LNCaP clone FGC (cell line): ENCODE measurements at places on chromosomes 3 and 15.

DNA sequence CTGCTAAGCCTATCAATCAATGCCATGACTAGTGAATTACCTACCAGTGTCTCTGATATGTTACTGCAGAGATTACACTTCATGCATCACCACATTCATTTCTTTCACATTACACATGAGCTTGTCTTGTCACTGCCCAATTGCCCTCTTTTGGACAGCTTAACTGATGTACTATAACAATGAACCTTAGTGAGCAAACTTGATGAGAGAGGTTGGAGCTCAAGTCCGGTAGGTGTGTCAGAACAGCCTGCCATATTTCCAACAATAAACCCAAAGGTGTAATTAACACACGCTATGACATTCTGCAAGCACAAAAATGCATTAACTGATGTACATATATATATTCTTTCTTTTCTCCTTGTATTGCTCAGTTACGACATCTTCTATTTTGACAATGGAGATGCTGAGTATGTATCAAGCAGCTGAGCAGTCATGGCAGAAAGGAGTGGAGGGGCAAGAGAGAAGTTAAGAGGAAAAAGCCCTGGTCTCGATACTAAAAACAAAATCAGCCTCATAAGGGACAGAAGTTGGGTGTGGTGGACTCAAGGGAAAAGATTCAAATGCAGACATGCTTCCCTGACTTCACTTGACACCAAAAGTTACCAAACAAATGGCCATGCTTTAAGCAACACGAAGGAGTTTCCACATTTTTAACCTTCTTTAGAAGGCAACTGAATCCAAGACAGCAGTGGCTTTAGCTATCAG, 538.2 kb downstream of the FOXP1 start:
- no peak for DNase-seq

- no peak for DNase-seq
These were observed 21.4 kb upstream of the IGDCC3 start for GRCh38 chr15:65399001-65399706.

- peak; percentile 46 for DNase-seq
These were observed 162.0 kb downstream of the KLF13 start for GRCh38 chr15:31488437-31489204.

DNA sequence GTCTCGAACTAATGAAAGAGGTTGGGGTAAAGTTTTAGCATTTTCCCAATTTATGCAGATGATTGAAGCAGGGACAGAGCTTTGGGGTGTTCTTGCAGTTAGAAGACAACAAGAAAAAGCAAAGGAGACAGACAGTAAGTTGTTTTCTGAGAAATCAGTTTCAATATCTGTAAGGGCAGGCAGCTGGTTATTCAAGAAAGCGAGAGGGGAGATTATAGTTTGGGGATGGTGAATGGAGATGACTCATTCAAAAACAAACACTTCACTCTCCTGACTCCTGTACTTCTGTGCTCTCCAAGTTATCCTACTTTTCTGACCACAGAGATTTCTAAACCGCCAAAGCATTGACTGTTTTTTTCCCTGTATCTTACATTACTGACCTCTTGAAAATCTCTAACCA, 352.0 kb downstream of the GAP43 start:
- DNase-seq, result no peak

GRCh38 chr3:32460031-32460749, 42.5 kb downstream of the CMTM6 start:
- no peak for DNase-seq

- DNase-seq, result no peak
These were observed 129.4 kb downstream of the TMCC1 start for GRCh38 chr3:129764090-129764489.

- DNase-seq, result no peak
These were observed 22.0 kb upstream of the PLA2G4E start for GRCh38 chr15:42042602-42043400.

GRCh38 chr15:45185069-45185779, 2.5 kb downstream of the SHF start:
- no peak for DNase-seq

DNA sequence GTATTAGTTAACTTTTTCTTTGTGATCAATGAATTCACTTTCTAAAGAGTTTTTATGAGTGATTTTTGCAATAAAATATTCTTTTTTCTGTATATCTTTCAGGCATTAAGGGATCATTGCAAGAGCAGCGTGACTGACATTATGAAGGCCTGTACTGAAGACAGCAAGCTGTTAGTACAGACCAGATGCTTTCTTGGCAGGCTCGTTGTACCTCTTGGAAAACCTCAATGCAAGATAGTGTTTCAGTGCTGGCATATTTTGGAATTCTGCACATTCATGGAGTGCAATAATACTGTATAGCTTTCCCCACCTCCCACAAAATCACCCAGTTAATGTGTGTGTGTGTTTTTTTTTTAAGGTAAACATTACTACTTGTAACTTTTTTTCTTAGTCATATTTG, 24.4 kb downstream of the SELENOT start:
- DNase-seq, result no peak

- no peak for DNase-seq
These were observed 6.3 kb upstream of the BHLHE40 start for GRCh38 chr3:4972652-4973643.

DNA sequence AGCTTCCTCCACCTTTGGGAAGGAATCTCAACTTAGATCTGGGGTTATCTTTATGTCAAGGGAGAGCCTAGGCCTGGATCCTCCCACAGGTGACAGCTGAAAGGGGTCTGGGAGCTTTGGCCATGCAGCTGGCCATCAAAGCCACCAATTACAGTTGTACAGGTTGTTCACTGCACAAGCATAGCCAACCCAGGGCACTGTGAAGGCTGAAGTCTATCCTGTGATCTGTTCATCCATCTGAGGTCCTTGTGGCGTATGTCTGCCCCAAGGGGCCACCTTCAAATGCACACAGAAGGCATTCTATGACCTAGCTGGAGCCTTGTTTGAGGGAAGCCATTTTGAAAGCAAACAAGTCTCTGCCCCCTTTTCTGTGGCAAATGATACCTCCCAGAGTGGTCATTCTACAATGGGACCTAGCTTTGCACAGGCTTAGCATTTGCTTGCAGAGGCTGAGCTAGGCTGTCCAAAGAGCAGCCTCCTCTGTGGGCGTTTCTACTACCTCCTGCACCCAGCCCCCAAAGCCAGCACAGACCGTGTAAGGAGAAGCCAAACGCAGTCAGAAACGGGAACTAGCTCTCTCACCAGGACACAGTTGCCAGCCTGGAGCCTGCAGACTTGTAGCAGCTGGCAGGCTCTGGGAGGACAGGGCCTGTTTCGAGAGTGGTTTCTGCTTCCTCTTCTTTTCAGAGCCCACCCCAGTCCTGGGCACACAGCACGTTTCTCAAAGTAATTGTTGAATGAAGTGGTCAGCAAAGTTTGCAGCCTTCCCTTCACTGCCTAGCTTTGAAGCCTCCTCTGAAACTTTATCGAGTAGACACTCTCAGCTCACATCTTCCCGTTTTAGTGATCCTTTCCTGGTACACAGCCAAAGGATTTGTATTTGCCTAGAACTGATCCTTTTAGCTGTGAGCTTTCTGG, 157.3 kb upstream of the SMAD3 start:
- DNase-seq, result no peak

DNA sequence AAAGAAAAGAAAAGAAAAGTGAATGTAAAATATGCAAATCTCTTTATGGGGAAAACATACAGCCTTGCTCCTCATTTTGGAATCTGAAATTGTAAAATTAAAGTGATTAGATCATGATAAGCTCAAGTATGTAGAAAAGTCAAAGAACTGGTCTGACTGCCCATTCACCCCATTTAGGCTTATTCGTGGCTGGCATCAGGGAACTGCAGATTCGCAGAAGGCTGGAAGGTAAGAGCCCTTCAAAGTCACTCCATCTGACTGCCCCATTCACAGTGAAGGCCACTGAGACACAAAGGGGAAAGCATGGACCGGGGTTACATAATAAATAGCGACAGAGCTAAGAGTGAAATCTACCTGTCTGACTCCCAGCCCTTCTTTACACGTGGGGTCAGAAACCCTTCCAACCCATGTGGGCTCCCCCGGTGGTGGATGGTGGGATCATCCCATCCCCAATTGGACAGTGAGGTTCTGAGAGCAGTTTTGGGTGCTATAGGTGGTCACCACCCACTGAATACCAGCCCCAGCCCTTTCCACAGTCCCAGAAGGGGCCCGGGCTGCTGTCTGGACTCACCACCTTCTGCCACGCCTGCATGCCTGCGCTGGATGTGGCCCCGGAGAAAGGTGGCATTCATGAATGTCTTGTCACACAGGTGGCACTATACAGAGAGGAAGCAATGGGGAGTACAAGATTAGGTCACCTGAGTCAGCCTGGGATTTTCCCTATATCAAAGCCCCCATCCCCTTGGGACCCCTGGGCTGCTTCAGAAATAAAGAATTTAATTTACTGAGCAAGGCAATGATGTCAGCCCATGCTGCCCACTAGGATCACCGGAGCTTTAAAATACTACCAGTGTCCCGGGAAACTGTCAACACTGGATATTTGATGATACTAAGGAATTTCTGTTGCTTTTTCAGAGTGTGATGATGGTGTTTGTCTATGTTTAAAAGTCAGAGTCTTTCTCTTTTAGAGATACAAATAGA, 17.9 kb downstream of the DZIP1L start:
- no peak for DNase-seq

DNA sequence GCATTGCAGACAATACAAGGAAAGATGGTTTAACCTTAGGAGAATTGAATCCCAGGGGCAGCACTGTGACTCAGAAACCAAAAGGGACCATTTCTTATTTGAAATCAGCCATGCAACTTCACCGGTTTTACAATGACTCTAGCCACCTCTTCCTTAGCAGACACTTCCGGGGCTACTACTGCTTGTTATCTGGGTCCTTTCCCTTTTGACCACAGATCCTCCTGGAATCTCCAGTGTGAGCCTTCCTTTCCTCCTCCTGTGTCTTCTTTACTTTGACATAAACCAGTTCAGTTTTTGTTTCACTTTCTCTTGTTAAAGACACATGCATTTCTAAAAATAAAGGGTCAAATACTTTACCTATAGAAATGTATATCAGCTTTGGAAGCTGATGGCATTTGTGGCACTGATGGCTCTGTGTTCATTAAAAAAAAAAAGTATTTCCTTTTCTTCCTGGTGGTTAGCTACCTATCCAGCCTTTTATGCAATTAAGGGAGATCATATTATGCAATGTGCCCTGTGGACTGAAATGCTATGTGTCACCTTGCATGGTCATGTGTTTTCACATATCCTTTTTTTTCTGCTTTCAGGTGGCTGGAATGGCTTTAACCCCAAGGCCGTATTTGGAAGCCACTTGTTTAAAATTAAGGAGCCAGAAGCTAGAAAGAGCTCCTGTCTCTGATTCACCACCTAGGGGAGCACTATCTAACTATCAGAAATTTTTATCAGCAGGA, 296.2 kb downstream of the CHL1 start:
- no peak for DNase-seq

- no peak for DNase-seq
These were observed 44.5 kb downstream of the NEK10 start for GRCh38 chr3:27324686-27325085.

DNA sequence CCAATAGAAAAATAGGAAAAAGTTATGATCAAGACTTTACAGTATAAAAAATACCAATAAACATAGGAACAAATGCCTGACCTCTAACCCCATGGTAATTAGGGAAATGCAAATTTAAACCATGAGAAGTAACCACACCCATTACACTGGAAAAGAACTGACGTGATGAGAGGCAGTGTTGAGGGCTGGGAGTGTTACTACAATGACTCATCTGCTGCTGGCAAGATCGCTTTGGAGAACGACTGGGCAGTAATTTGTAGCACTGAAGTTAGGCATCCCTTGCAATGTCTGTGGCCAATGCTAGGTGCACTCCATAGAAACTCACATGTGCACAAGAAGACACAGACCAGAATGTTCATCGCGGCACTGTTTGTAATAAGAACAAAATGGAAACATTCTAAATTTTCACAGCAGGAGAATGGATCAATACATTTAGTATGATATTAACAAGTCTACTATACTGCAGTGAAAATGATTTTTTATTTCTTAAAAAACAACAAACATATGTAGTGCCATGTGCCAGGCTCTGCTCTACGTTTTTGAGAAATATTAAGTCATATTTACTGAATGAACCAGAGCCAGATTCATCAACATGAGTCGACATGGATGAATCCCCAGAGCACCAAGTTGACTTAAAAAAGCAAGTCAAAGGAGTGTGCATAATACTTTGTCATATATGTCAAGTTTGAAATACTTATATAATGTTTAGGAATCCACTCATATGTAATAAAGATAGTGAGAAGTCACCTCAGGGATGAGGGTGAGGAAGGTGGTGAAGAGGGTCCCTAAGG, 37.6 kb upstream of the EPHB3 start:
- DNase-seq, result peak; percentile 18

- DNase-seq, result no peak
These were observed 6.2 kb downstream of the TGFBR2 start for GRCh38 chr3:30612437-30613132.

DNA sequence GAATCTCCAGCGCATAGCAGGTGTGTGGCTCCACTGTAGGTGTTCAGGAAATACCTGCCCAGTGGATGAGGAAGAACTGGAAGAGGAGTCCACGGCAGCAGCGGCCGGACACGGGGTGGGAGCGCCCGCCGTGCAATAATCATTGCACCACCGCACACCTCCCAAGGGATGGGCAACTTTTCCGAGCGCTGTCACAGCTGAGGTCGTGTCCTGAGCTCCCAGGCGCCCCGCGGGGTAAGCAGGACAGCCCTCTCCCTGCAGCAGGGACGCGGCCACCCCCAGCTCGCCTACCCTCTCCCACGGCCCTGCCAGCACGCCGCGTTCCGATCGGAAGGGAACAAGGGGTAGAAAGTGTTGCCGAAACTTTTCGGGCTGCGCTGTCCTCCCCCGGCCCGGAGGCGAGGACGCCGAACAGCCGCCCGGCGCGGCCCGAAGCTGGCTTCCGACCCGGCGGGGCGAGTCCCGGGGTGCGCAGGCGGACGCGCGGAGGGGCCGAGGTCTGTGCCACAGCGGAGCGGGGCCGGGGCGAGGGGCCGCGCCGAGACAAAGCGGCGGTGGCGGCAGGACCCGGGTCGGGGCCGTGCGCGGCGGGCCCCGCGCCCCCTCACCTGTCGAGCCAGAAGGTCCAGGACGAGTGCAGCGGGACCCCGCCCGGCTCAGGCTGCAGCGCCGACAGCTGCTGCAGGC, 475 bp downstream of the EIF4E3 start:
- no peak for DNase-seq

GRCh38 chr3:49638445-49638844, 35.7 kb upstream of the APEH start:
- DNase-seq, result no peak

DNA sequence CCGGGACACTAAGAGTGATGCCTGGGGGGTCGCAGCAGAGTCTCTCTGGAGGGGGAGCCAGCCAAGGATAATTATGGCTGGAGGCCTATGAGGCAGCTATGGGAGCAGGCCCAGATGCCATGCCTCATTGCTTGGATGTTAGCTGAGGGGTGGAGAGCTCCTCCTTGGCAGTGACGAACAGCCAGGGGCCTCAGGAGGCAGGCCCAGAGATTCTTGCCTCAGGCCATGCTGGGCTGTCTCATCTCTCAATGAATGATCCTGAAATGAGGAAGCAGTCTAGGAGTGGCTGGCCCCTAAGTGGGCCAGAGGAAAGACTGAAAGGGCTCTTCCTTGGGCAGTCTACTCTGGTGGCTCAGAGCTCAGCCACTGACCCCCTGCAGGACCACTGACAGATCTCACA, 21.3 kb downstream of the KIF9 start:
- no peak for DNase-seq

- no peak for DNase-seq
These were observed 18.6 kb downstream of the SUCLG2 start for GRCh38 chr3:67635806-67636205.

- DNase-seq, result no peak
These were observed 19.6 kb downstream of the FAH start for GRCh38 chr15:80172401-80172800.

GRCh38 chr15:41494922-41495735, 1.5 kb downstream of the ITPKA start:
- no peak for DNase-seq
